ENCODE measurements at places on chromosomes 5 and 9.

GRCh38 chr5:147961208-147961749 is 54.9 kb upstream of the C5orf46 start:
- no peak for DNase-seq

- peak; percentile 40 for DNase-seq
These were observed 57.1 kb downstream of the KCNIP1 start for GRCh38 chr5:170560938-170561337.

- no peak for DNase-seq
These were observed 11.3 kb downstream of the C5orf15 start for GRCh38 chr5:133957080-133957479.

- DNase-seq = no peak
These were observed 20.4 kb upstream of the ITGA1 start for GRCh38 chr5:52767217-52767743.

DNA sequence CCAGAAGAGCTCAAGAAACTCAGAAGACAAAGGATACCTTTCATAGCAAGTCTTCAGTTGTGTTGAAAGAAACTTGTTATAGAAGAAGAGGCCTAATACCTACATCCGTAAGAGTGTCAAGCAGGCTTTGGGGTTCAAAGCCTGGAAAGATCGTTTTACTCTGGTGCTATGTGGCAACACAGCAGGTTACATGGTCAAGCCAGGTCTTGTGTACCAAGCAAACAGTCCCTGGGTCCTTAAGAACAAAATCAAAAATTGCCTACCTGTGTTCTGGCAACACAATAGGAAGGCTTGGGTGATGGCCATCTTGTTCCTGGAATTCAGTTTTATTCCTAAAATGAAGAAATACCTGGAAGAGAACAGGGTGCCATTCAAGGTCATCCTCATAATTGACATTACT is 32.0 kb upstream of the LRRC19 start:
- no peak for DNase-seq

DNA sequence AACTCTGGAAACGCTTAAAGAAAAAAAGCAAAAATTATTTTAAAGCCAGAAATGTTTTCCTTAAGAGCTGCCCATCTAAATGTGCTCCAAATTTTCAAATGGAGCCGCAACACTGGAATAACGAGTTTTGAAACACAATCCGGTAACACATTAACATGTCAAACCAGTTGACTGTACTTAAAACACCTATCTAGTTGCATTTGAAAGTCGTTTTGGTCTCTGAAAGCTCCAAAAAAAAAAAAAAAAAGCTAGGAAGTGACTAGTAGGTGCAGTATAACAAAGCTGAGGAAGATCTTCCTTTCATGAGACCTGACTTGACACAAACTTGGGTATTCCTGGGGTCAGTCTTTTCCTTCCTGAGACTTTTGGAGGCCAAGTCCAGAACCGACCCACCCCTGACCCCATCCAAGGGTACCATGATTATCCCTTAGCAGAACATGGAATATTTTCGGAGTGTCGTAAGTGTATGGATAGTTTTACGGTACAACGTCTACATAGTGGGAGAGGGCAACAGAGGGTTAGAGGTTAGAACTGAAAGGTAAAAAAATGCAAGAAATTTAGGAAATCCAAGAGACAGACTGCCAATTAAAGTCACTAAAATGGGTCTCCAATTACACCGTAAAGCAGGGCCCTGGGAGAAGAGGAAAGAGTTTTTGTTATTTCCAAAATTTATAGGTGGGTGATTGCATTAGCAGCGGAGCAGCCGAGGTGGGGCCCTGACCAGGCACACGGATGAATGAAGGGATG is 812 bp downstream of the CETN3 start:
- no peak for DNase-seq

DNA sequence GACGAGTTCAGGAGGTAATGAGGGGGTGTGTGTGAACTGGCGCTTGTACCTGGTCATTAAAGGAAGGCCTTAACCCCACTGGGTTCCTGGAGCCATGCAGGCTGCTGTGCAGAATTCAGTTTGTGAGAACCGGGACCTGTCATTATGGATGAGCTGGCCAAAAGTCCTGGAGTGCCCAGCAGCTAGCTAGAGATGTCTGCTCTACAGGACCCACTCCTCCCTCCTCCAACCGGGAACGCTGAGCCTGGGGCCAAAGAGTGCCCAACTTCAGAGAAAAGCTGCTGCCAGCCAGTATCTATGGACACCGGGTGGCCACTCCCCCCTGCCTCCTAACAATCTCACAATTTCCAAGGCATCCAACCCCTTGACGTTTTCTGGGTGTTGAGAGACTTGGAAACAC is 1.2 kb downstream of the ENTREP1 start:
- DNase-seq = no peak

DNA sequence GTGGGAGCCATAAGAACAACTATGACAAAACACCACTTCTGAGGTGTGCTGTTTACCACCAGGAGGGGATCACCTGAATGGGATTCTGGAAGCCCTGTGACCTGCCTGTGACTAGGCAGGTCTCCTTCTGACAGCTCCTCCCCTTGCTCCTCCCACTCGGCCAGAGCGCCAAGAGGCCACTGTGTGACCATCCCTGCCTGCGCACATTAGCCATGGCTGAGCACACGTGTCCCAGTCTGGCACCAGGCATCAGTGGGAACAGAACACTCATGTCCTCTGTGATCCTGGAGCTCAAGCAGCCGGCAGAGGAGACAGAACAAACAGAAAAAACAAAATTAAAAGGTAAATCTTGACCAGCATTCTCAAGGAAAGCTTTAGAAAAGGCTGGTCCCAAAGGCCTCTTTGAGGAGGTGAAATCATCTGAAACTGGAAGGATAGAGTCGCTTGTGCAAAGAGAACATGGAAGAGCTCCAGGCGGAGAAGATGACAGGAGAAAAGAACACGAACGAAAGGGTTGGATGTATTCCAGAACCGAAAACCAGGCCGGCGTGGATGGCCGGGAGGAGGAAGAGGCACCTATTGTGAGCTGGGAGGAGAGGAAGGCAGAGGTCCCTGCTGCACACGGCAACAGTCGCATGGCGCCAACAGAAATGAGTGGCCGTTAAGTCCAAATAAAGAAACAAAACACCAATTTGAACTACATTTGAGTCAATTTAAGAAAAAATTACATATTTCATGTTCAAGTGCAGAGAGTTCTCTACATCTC is 5.1 kb downstream of the MED10 start:
- DNase-seq = peak; percentile 36

DNA sequence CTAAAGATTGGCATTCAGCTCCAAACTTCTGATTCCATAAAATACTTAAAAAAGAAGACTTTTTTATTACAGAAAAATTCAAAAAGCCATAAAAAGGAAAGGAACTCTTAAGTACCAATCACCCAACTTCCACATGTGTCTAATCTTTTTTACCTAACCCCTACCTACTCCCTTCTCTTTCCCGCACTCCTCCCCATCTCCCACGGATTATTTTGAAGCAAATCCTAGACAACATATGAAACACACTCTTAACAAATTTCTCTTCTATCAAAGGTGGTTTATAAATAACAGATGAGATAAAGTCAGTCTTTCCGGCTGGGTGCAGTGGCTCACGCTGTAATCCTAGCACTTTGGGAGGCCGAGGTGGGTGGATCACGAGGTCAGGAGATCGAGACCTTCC is 5.9 kb upstream of the DENND4C start:
- DNase-seq = no peak

DNA sequence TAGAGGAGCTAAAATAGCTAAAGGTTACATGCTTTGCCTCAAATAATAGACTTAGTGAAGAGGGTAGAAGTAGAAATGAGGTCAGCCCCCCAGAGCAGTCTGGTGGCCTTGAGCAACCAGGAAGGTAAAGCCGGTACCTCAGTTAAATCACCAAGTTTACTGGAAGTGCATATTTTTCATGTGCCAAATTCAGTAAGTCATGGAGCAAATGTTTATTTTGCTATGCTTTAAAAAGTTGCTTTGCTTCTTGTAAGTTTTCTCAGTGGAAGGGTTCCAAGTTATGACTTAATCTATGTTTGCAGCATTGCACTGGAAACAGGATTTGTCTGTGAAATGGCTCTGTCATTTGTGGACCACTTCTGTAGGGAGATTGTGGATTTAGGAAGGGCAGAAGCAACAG is 256.7 kb downstream of the ARRDC3 start:
- DNase-seq = no peak

- no peak for DNase-seq
These were observed 25.8 kb downstream of the KLHL3 start for GRCh38 chr5:137710086-137710485.

- no peak for DNase-seq
These were observed 302.5 kb downstream of the SH3GL2 start for GRCh38 chr9:17881371-17881770.

DNA sequence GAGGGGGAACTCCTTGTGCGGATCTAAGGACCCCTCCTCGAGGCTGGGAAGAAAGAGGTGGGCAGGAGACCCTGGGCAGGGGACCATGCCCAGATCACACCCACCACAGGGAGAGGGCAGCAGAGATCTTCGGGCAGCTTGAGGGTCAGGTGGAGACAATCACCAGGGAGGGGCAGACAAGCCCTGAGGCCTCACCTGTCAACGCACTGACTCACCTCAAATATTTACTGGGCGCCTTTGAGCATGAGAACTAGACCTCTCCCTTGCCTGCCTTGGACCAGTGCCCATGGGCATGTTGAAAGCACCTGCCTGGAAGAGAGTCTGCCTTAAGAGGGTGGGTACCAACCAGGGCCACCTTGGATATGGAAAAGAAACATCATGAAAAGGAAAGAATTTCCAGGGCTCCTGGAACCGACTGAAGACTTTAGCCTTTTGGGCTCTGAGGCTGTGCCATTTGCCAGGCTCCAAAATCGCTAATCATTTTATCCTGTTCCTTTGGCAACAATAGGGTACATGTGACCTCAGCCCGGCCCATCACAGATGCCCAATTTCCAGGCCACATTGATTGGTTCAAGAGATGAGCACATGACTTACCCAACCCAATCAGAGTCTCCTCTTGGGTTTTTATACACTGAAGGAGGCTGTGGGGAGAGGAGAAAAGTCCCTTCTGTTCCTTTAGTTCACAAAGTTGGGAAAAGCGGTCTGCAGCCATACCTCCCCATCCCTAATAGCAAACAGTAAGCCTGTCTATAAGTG is 10.4 kb upstream of the SPINK4 start:
- DNase-seq = no peak

GRCh38 chr5:57450991-57451876 is 31.4 kb downstream of the ACTBL2 start:
- DNase-seq = no peak

- no peak for DNase-seq
These were observed 94.5 kb downstream of the LMNB1 start for GRCh38 chr5:126871441-126871840.

GRCh38 chr9:88179062-88179521 is 40.8 kb upstream of the SPATA31C2 start:
- no peak for DNase-seq

DNA sequence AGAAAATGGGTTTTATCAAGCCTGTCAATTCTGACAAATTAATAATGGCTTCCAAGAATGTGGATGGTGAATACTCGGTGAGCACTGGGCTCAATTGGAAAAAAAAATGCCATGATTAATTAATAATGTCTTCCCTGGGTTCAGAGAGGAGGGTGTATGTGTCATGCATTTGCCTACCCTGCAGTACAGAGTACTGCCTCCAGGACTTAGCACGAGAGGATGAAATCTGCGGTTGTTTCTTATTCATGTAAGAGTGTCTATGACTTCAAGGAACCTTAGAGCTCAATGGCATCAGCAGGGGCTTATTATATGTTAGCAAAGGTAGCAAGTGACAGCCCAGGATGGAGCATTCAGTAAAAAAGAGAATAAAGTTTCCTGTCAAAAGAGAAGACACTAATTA is 132.7 kb downstream of the GRIA1 start:
- DNase-seq = no peak
